ENCODE measurements at places on chromosomes 6 and 20.

DNA sequence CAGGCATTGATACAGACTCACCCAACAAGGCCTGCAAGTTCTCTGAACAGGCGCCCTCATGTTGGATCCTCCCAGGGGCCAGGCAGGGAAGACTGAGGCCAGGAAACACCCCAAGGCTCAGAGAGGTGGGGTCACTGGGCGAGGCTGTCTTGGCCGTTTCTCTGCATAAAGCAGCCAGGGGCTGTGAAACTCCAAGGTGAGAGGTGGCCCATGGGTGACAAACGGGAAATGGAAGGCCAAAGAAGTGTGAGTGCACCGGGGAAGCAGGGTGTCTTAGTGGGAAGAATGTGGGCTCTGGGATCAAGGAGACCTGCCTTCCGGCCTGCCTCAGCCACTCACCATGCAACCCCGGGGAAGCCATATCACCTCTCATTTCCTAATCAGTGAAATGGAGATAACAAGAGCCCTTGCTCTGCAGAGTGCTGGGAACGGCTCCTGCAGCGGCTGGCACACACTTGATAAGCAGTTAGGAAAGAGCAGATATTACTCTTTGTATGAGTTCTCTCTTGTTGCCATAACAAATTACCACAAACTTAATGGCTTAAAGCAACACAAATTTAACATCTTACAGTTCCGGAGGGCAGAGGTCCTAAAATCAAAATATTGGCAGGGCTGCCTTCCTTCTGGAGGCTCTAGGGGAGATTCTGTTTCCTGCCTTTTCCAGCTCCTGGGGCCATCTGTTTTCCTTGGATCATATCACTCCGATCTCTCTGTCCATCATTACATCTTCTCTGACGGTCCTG lies 168.6 kb downstream of the NFATC2 start:
- peak; percentile 46 for DNase-seq

DNA sequence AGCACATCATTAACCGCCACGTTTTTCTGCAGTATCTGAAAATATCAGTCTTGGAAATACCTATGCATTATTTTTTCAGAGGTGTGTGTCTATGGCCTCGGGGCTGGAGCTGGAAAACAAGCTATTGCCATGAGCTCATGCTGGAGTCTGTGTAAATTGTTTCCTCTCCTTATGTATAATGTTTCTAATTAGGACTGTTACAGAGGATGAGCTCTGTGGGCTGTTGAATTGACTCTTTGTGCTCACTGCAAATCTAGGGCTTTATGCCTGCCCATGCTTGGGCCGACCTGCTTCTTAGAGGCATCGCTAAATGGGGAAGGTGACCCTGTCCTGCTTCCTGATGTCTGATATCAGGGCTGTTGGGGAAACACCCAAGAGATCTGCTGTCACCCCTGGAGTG lies 80.8 kb upstream of the SLC22A16 start:
- DNase-seq: no peak

GRCh38 chr6:18308070-18308735 lies 43.9 kb upstream of the DEK start:
- DNase-seq: no peak

DNA sequence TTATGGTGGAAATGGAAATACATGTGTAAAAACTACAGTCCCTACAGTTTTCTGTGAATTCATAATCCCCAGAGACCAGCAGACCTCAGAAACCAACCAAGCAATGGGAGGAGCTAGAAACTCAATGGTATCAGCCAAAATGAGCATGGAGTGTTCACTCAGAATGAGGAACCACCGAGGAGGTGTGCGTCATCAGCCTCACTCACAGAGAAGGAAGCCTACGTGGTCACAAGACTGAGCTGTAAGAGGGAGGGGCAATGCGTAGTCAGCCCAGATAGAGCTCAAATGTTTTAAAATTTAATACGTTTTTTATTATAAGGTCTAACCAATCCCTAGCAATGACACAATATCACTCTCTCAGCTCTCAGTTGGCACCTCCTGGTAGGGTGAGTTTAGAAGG lies 17.4 kb downstream of the MYLK4 start:
- no peak for DNase-seq

GRCh38 chr6:115997990-115998585 lies 62.6 kb downstream of the FRK start:
- DNase-seq: no peak

GRCh38 chr6:63269470-63269869 lies 50.3 kb downstream of the LGSN start:
- DNase-seq: no peak

- no peak for DNase-seq
Observed at GRCh38 chr6:128511506-128511905, 8.9 kb downstream of the PTPRK start.

DNA sequence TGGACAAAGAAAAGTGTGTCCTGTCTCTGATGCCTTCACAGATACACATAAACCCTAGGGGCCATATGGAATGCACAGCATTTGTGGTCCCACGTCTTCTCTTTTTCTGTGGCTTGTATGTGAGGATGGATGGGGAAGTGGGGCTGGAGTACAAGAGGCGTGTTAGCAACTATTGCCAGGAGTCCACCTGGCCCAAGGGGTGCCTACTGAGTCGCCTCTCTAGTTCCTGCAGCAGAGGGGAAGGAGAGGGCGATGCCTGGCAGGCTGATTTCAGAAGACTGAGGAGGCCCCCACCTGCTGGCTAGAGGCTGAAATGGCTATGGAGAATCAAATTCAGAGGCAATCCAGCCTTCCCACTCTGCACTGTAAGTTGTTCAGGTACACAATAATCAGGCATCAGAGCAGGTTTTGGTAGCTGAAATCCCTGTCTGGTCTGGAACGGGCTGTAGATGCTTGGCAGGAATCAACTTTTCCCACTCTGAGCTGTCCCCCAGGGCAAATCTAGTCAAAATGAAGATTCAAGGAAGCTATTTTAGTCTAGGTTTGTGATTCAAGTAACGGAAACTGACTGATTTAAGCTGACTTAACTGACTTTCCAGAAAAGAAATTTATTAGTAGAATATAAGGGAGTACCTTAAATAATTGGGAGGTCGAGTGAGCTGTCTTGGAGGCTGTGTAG lies 14.9 kb upstream of the PPARD start:
- DNase-seq: no peak

- no peak for DNase-seq
Observed at GRCh38 chr20:59605601-59606364, 1.4 kb downstream of the PHACTR3 start.

- DNase-seq: no peak
Observed at GRCh38 chr20:35991142-35991771, 22.9 kb downstream of the CNBD2 start.

- DNase-seq: no peak
Observed at GRCh38 chr6:98358173-98358572, 476.2 kb upstream of the POU3F2 start.

GRCh38 chr20:24314053-24314452 lies 155.4 kb upstream of the SYNDIG1 start:
- no peak for DNase-seq

DNA sequence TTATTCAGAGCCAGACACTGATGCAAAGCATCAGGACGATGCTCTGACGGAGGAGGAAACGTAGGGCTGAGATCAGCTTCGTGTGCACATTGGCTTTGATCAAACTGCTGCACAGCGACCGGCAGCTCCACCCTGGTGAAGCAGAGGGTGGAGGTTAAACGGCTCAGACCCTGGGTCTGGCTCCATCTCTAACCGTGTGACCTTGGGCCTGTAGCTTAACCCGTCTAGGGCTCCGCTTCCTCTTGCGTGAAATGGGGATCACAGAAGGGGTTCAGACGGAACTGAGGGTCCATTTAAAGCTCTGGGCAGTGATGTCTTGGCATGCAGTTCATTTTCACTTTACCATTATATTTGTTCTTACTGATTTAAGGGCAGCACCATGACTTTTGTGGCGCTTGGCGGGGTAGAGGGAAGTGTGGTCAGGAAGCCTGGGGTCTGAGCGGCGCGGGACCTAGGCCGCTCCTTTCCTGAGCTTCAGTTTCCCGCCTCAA lies 644 bp downstream of the RBL1 start:
- peak; percentile 46 for DNase-seq

DNA sequence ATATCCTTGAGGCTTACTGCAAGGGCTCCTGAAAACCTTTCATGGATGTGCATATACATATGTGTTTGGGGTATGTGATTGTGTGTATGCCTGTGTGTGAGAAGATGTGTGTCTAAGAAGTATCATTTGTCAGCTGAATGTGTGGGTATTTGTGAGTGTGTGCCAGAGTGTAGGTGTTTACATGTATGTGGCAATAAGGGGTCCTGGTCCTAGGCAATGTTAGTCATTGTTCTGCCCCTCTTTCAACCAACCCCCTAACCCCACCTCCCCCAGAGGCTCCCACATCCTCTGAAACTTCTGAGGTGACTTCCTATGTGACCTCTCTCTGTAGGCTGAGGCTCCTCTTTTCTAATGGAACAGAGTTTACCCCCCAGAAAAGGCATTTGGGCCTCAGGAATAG lies 186.4 kb downstream of the LRFN2 start:
- DNase-seq: no peak

- DNase-seq: no peak
Observed at GRCh38 chr6:132023490-132023889, 72.3 kb upstream of the CCN2 start.

DNA sequence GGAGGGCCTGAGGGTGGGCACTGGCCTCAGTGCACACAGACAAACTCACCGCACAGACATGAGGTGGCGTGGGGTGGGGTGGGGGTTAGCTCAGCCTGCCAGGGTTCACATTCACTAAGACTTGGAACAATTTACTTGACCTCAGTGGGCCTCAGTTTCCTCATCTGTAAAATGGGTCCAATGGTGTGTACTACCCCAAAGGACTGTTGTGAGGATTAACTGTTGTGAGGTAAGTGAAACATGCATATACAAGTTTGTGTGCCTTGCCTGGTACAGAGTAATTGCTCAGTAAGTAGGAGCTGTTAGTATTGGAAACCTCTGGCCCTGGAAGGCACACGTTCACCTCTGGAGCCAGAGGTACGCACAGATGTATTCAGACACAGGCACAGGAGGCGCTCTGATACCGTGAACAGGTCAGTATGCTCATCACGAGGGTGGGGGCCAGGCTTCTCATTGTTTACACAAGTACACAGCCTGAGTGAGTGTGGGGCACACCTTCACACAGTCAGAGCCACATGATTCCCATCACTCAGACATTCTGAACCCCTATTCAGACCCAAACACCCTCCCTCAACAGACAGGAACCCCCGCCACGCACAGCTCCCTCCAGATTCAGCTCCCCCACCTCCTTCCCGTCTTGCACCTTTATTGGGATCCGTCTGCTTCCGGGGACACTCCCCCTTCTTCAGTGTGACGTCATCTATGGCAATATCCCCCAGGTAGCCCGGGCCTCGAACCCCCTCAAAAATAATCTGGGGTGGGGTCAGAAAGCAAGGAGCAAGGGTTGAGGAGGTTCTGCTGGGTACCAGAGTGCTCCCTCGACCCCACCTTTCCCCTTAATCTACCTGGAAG lies 59.9 kb downstream of the MDGA1 start:
- DNase-seq: no peak

DNA sequence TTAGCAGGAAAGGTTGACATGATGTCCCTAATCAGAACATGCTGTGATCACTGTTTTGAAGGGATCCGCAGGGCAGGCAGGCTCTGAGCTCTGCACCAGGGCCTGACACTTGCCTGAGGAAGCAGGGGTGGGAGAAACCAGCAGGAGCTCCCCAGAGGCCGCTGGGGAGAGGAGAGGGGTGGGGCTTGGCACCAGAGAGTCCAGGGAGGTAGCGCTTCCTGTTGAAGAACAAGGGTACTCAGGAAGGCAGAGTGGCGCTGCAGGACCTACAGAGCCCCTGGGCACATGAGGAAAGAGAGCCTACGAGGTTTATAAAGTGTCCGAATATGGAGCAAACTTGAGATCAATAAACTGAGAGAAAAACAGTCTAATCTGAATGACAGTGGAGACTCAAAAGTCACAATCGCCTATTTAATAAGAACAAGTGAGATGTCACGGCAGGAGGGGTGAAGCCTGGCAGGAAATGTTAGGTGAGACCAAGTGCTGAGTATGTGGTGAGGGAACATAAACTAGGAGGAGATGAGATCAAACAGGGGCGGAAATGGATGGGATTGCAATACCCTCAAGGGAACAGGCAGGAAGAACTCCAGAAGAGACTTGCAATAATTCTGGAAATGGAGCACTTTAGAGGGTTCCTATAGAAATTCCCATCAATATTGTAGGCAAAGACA lies 5.8 kb upstream of the TBXT start:
- DNase-seq: no peak

DNA sequence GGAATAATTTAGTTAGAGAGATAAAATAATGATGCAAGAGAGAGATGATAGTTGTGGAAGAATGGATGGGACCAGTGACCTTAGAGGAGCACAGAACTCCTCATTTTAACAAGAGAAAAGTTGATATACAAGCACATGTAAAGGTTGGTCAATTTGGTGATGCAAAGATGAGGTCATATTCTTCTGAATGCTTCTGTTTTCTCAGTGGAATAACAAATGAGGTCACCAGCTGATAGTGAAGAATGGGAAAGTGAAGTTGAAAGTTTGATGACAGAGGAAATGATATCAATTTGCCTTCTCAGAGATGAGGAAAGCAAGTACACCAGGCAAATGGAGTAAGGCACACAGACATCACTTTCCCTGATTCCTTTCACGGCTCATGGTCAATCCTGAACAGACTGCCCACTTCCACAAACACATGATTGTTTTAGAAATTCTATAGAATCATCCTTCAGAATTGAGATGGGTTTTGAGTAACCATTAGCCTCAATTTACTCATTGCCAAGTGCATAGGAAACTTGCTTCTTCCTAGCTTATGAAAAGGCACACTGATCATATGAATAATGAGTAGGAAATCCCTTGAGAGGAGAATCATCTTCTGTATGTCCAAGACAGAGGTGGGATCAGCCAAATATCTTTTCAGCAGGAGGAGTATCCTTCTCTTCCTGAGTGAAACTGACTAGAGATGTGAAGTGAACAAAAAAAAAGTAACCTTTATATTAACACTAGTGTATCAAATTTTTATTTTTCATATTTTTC lies 82.4 kb upstream of the TCF21 start:
- DNase-seq: no peak

GRCh38 chr6:74551896-74552295 lies 654.0 kb downstream of the COL12A1 start:
- DNase-seq: no peak

GRCh38 chr20:9590189-9590588 lies 75.8 kb downstream of the LAMP5 start:
- no peak for DNase-seq

- DNase-seq: no peak
Observed at GRCh38 chr20:856361-856775, 22.9 kb downstream of the FAM110A start.

- DNase-seq: no peak
Observed at GRCh38 chr6:31908791-31909190, 6.9 kb upstream of the ZBTB12 start.

Data from hematopoietic multipotent progenitor cell treated with erythropoietin and hydrocortisone succinate and interleukin-3 and kit ligand, for 15 days (in vitro differentiated cells).